Fibroblast of the aortic adventitia (primary cell): ENCODE measurements at places on chromosomes 6 and 20. TPM values are rescaled to one million over a fixed set of nuclear protein-coding genes. Genes with fewer than 3 reads are reported as not detected.

DNA sequence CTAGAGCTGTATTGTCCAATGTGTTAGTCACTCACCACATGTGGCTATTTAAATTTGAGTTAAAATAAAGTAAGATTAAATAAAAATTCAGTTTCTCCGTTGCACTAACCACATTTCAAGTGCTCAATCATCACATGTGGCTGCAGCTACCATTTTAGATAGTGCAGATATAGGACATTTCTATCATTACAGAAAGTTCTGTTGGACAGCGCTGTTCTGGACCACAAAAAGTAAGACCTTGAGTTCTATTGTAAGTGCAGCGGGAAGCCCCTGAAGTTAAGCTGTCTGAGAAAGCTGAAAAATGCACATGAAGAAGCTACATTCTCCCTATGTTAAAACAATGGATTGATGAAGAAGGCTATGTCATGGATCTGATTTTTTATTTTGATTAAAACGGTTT is 1.1 kb downstream of the ORC3 start:
- peak; percentile 9 for DNase-seq

FNDC11 gene
- total RNA-seq, result 0.25 and 0.45 TPM in 2 replicates

DNA sequence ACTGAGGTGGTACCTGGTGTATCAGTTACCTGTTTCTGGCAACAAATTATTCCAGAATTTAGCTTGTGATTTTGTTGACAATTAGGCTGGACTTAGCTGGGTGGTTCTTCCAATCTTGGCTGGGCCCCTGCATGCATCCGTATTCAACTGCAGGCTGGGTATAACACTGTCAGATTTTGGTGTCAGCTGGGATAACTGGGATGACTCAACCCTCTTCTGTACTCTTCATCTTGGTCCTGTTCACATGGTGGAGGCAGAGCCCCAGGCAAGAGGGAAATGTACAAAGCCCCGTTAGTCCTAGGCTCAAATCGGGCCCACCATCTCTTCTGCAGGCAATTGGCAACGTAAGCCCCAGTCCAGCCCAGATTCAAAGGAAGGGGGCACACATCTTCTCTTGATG is 89.2 kb downstream of the PHACTR3 start:
- no peak for DNase-seq

CLPSL1 gene
- not detected in 2 replicates for total RNA-seq

DNA sequence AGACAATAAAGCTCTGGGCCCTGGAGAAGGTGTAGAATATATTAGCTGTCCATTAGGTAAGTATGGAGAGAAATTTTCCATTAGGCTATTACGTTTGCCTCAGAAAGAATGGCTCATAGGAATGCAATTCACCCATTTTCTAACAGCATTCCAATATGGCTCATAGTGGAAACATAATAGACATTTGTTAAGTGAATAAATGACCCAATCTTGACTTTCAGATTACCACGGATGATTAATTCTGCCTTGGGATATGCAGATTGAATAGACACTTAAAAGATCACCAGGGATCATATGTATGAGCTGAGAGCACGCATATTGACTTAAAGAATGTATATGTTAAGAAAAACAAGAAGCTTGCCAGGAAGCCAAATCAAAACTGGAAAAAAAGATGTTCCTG is 209.1 kb upstream of the CDYL start:
- peak; percentile 57 for DNase-seq

TRDN gene
- under 0.01 TPM in 1 of 2 replicates, not detected in the other for total RNA-seq

DNA sequence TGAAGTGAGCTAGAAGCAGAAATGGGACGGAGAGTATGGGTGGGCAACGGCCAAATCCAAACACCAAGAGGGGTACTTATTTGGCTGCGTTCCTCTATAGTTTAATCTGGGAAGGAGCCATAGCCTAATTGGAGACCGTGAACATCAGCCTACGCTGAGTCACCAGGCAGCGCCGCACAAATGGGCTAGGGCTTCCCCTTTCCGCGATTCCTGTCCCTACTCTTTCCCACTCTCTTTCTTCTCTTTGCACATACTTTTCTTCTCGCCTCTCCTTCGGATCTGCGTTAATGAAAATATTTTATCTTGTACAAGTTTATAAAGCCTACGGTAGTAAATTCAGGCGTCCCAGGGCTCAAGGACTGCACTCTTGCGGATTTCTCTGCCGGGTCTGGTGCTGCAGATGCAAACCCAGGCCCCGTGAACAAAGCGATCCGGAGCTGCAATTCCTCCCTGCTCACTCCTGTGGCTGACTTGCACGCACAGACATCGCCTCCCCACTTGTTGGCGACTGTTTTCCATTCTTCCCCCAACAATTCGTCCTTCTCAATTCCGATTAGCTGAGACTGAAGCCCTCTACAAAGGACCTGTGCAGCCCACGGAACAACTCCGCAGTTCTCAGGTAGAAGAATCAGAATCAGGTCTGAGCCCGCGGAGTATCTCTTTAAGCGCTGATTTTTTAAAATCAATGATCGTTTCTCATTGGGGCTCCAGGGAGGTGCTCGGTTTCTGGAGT is 4.2 kb upstream of the TBX18 start:
- DNase-seq, result no peak
